ENCODE measurements at places on chromosomes 1 and 21.
A peak's percentile ranks its signal among the peaks of the same experiment; 100 is the strongest.

- peak; percentile 33 for DNase-seq
These were observed 59.4 kb downstream of the NRIP1 start for GRCh38 chr21:15005391-15005790.

DNA sequence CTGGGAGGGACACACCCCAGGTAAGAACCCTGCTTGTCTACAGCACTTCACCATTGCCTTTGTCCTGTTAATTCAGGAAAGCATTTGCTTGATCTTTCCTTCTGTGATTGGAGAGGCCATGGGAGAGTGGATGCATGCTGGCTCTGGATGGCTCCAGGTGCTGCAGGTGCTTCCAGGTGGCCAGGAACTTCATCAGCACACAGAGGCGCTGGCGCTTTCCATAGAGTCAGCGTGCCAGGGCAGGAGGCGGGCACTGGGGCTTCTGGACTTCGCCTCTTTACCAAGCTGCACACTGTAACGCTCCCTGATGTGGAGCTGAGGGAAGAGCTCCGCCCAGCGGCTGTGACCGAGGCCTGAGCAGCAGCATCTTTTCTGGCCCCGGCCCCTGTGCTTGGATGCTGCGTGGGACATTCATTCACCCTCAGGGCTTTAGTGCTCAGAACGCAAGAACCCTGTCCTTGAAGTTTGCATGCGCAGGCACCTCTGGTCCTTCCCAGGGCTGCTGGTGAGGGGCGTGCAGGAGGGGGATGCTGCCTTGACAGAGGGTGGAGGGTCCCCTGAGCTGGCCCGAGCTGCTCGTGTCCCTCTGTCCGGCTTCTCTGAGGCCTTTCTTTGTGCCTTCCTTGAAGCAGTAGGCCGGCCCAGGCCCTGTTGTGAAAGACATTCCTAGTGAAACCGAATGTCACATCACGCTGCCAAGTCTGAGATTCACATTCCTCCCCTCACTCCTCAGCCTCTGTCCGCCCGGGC, 1.6 kb upstream of the MX2 start:
- peak; percentile 55 for DNase-seq

DNA sequence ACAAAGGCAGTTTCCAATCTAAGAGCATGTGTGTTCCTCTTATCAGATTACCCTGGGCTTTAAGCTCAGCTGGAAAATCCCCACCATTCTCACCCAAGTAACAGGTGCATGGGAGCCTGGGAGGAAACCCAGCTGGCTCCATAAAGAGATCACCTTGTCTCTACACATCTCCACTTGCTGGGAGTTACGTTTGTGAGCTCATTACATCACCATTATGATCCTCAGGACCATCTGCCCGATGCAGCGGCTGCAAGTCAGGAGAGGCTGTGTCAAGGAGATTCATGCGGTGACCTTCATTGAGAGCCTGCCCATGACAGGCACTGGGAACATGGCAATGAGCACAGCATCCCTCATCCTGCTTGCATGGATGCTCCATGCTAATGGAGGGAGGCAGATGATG, 618.0 kb downstream of the NPHP4 start:
- DNase-seq = no peak

GRCh38 chr1:116733476-116734365, 20.5 kb upstream of the CD2 start:
- no peak for DNase-seq

DNA sequence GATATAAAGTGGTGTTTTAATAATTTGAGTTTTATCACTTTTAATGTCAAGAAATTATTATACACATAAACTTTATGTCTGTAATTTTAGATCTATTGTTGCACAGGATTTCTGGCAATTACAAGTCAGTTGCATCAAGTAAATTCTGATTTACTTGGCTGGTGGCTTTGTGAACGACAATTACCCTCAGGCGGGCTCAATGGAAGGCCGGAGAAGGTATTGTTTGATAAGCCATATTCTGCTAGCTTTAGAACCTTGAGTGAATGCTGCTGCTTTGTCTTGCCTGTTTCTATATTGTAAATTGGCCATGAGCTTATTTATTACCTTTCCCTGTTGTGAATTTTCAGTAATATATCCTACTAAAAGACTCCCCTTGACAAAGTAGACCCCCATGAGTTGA, 4.6 kb upstream of the MSH4 start:
- no peak for DNase-seq

- no peak for DNase-seq
These were observed 54.1 kb upstream of the CFAP298 start for GRCh38 chr21:32666258-32666657.

- no peak for DNase-seq
These were observed 39.9 kb upstream of the IFNAR2 start for GRCh38 chr21:33189824-33190223.

GRCh38 chr1:203901581-203901980, 40.2 kb downstream of the SNRPE start:
- no peak for DNase-seq

DNA sequence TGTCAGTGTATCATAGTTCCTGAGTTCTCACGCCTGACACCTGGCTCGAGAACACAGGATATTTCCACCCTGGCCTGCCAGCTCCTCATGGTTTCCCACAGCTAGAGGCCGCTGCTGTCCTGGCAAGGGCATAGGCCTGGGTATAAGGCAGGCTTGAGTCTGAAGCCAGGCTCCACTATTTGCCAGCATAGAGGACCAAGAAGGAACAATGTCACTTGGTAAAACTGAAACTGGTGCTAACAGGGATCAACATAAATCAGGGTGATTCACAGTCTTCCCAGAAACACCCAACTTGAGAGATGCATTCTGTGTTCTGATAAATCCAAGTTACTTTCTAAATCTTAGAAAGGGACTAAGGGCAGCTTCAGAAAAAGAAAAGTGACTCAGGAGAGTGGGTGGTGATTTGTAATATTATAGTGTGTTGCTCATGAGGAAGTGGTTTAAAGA, 6.9 kb upstream of the S100A2 start:
- peak; percentile 90 for DNase-seq

GRCh38 chr1:31302709-31303441, 6.0 kb downstream of the ZCCHC17 start:
- no peak for DNase-seq

Data from T47D (cell line).